Activated CD4-positive, alpha-beta T cell treated with anti-CD3 and anti-CD28 coated beads for 36 hours (primary cell): ENCODE measurements at places on chromosomes 12 and 14.

- DNase-seq = peak; percentile 8
These were observed at the start of gene PLEKHD1 for GRCh38 chr14:69484444-69485314. Gene PLEKHD1 (plus strand): TSS chr14:69484728. CDS start chr14:69484966, 238 bp downstream.

DNA sequence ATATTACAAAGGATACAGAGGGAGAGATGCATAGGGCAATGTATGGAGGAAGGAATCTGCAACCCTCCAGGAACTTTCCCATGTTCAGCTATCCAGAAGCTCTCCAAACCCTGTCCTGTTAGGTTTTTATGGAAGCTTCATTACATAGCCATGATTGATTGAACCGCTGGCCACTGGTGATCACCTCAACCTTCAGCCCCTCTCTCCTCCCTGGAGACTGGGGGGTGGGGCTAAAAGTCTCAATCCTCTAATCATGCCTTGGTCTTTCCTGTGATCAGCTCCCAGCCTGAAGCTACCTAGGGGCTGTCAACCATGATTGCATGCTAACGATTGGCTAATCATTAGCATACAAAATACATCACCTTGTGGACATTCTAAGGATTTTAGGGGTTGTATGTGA, 123.4 kb downstream of the ST8SIA1 start:
- no peak for DNase-seq

GRCh38 chr12:122152754-122153153, 21.3 kb downstream of the IL31 start:
- DNase-seq = no peak

- no peak for DNase-seq
These were observed 13.5 kb upstream of the KRT82 start for GRCh38 chr12:52419656-52420055.

DNA sequence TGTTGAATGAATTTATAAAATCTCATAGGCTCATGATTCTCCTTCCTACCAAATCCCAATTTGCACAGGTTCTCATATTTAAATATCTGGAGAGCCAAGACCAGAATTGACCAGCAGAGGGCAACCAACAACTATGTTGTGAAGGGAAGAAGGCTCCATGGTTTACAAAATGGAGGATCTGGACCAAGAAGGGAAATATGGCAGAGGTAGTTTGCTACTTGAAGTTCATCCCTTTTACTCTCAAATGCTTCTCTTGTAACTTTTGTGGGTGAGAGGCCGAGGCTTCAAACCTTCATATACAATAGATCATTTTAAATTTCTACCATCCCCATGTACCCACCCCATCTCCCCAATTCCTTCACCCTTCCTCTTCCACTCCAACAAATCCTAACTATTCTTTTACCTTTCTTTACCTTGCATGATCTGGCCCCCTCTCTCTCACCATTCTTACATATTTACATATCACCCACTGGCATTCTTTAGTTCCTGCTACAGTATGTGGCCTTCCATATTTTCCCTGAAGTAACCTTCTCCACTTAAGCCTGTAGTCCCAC, 3.8 kb upstream of the SMARCC2 start:
- peak; percentile 88 for DNase-seq

GRCh38 chr12:49925433-49926204, 21.9 kb upstream of the FAIM2 start:
- DNase-seq = no peak

DNA sequence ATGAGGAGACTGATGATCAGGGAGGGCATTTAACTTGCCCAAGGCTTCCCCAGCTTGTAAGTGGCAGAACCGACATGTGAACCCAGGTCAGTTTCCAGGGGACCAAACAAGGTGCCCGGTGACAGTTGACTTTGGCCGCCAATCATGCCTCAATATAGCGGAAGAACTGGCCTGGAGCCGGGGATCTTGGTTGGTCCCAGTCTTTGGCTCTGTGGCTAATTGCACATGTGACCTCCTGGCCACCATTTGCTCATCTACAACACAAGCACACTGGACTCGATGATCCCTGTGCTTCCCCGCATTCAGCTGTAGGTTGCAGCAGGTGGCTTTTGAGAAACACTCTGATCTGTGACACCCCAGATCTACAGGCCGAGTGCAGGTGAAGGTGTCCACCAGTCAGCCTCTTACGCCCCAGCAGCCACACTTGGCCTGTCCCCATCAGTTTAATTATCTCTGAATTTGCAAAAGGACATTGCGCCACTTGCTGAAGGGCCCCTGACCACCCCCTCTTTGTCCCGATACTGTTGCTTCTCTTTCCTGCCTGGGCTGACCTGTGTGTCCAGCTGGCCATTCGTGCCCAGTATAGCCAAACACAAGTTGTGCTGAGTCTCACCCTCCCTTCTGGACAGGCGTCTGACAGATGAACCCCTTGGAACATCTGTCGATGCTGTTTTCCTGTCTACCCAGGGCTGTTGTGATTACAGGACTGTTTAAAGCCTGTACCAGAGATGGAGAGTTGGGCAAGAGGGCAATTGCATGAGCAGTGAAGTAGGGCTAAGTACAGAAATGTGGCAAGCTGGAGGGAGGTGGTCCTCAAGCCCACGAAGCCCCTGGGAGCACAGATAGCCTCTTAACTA, 14.1 kb downstream of the ACACB start:
- no peak for DNase-seq

GRCh38 chr12:3523728-3524127, 32.7 kb downstream of the PRMT8 start:
- DNase-seq = no peak

- no peak for DNase-seq
These were observed 310.0 kb downstream of the ADAMTS20 start for GRCh38 chr12:43241986-43242385.

DNA sequence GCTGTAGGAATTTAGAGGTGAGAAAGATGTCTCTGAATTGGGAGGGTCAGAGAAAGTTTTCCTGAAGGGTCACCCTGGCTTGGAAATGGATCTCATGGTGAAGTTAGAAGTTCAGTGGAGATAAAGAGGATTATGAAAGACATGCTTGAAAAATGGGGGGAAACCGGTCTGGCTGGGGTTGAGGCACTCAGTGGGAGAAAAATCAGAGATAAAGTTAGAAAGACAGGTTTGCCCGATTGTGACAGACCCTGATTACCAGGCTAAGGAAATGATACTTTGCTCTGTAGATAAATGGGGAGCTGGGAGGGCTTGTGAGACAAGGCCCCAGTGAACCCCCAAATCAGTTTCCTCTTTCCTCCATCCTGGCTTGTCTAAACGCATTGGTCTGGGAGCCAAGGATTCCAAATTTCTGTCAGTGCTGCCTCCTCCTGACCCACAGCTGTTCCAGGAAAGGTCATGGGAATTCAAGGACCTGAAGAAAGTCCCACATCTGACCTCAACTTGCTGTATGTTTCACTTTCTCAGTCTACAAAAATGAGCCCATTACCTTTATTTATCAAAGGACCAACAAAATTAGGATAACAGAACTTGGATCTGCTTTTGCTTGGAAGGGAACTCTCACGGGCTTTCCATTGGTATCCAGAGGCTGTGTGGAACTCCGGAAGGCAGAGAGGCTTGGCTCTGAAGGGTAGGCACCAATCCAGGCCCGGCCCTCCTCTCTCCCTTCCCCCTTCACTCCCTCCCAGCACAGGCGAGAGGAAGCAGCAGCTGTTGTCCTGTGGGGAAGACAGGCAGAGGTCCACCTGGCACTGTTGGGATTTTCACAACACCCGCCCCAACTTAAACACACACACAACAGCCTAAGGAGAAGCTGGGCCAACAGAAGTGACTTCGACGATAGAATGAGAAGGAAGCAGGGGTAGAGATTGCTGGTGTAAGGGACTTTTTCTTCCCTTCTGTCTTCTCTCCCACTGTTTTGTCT, 3.4 kb upstream of the RNASE7 start:
- DNase-seq = no peak

DNA sequence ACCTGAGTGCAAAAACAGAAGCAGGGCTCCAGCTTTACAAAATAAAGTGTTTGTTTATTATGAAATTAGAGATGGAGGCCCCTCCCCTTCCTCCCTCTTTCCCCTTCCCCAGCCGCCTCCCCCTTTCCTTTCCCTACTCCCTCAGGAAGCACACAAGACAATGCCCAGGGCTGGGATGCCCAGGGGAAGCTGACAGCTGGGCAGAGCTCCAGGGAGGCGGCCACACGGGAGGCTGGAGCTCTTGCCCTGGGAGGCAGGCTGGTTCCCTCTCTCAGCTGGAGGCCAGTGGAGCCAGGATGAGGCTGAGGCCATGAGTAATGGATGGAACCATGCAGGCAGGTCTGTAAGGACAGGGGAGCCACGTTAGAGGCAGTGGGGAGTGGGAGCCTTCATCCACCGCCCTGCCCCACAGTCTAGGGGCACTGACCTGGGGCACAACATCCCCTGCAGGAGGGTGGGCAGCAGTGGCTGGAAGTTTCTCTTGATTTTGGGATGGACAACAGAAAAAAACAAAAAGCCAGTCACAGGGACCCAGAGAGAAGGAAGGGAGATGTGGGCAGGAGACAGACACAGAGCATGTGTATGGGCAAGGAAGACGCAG, 5.1 kb downstream of the PSMB11 start:
- no peak for DNase-seq

DNA sequence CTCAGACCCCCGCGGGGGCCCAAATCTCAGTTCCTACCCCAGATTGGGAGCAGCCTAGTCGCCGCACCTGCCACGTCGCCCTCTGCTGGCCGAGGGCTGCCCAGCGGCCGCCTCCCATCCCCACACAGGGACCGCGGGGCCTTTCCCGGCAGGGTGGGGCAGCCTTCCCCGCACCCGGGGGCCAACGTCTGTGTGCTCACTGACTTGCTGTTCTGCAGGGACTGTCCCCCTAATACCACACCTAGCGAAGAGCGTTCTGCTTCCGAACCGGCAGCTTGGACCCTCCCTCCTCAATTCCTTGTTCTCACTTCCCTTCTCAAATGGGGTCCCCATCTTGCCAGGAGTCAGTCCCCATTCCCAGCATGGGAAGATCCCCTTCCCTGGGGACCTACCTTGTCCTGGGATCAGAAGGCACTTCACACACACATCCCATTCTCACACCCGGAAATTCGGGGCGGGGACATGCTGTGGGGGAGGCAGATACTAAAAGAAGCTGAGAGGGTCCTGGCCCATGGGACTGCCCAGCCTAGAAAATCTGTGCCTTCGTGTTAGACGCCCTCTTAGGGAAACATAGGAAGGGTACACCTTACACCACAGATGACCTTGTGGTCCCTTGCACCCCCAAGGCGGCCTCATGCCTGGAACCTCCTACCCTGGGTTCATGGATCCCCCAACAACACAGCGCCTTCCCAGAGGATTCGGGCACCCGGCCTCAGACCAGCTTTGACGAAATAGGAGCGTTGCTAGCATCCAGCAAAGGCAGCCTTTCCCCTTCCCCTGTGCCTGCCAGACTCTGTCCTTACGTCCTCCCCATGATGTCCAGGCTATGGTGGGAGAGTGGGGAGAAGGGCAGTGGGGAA, 16.4 kb downstream of the ACVRL1 start:
- peak; percentile 79 for DNase-seq

- DNase-seq = no peak
These were observed 51.1 kb upstream of the DNM1L start for GRCh38 chr12:32627976-32628375.

DNA sequence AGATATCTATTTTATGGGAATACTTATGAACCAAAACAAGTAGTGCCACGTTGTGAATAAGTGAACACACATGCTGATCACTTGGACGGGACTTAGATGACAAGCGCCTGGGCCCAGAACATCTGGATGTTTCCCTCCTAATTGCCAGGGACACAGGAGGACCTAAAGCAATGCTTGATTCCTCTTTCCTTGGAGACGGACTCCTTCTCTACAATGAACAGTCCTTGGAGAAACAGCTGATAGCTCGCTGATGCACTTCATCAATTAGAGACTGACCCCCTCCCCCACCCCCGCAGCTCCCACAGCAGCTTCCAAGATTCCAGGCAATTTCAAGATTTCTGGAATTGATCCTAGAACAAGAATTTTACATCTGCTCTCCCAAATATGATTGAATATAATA, 86.4 kb downstream of the ST8SIA1 start:
- no peak for DNase-seq

DNA sequence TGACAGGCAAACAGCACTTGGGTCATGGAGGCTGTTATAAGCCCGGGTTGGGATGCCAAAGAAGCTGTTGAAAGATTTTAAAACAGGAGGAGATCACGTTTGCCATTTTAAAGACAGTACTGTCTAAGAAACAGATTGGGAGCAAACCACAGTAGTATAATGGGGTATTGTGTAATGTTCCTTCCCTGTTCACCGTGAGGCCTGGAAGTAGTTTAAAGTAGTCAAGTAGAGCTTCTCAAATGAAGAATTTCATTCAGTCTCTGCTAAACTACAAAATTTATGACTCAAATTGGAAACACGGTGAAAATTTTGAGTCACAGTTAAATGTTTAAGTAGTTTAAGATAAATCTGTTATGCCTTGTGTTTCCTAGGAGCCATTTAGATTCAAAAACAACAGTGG, 35.8 kb downstream of the ATP2A2 start:
- no peak for DNase-seq

GRCh38 chr14:103716091-103716801, 636 bp downstream of the ZFYVE21 start:
- DNase-seq = peak; percentile 44

DNA sequence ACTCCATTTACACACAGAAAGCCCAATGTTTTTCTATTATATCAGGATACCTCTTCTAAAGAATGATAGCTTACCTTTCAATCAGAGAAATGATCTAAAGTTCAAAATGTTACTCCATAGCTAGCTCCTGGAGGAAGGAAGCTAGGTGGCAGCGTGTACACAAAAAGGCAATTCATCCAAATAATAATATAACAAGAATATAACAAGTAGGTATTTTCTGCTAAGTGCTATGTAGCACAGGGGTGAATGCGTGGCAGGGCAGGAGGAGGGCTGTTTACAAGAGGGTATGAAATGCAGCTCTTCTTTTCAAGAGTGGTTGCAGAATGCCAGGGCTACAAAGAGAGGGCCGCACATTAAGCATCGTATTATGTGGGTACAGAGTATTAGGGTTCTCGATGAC, 663 bp upstream of the SNAPC1 start:
- DNase-seq = peak; percentile 19

- peak; percentile 48 for DNase-seq
These were observed 40.0 kb downstream of the OSBPL8 start for GRCh38 chr12:76519538-76519937.

DNA sequence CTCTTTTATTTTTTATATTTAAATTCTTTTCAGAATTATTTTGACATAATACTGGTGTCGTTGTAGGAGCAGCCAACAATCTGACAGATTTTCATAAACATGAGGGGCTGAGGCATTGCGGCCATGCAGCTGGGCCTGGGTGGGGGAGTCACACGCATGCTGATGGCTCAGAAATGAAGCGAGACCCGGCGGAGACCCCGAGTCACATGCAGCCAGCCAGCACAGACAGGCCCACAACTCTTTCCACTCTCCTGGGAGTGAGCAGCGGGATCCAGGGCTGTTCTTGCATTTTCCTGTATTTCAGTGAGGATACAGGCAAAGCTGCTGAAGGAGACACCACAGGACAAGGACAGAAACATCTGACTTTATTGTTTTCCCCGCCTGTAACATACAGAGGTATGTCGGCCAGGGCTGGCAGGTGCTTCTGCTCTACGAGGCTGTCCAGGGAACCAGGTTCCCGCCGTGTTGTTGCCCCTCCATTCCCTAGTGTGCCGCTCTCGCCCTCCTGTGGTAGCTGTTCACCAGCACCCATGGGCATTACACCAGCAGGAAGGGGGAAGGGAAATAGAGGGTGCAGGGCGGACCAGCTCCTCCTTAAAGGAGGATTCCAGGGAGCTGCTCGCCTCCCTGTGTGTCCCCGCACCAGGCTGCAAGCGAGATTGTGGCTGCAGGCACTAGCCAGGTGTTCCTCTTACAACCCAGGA, 30.5 kb downstream of the FZD10 start:
- peak; percentile 12 for DNase-seq

GRCh38 chr12:99959549-99960170, 25.1 kb downstream of the ANKS1B start:
- DNase-seq = no peak
